ENCODE measurements at places on chromosomes 11 and 22.

DNA sequence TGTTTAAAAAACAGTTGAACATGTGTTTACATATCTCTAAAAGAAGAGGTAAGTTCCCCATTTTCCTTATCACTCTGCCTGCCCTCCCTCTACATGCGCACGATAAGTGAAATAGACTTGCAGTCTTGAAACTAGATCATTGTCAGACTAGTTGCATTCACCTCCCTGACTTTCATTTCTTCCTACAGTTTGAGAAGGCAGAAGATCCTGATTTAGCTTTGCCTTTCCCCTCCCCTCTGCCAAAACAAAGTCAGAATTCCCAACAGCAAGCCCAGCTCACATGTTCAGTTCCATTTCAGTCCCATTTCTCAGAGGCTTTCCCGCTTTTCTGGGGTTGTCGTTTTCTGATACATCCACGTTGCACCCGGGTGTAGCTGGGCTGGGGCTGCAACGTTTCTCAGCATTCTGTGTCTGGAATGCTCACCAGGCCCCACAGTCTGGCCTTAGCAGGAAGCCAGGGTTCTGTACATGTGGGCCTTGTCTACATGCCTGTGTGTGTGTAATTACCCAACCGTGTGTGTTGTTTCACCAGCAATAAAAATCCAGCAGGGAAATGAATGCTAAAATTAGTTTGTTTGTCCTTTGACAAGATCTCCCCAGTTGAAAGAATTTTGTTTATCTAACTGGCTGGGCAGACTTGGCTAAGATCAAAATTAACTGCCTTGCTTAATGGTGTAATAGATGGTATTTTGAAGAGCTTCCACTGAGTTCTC is 179.2 kb downstream of the DBX1 start:
- no peak for DNase-seq

- DNase-seq, result no peak
Measured at GRCh38 chr11:126853732-126854131, 146.8 kb downstream of the KIRREL3 start.

- no peak for DNase-seq
Measured at GRCh38 chr11:72821221-72821919, 7.2 kb downstream of the ATG16L2 start.

GRCh38 chr11:2173150-2173693 is 1.6 kb upstream of the TH start:
- no peak for DNase-seq

- peak; percentile 42 for DNase-seq
Measured at GRCh38 chr11:108931168-108931567, 266.3 kb downstream of the DDX10 start.

DNA sequence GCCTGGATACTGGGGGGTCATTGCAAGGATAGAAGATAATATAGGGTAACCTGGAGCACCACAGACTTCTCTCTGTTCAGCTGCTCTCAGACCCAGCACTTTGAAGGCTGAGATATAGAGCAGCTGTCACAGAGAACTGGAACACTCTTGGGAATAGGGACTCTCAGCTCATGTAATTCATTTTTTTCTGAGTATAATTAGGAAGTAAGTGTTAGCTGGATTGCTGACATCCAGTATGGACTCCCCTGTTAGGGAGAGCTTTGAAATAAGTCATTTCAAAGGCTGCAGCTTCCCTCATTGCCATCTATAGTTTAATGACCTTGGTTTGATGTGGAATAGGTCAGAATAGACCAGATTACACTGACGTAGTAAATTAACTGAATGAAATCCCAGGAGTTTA is 120.8 kb upstream of the POU2AF2 start:
- DNase-seq, result no peak

DNA sequence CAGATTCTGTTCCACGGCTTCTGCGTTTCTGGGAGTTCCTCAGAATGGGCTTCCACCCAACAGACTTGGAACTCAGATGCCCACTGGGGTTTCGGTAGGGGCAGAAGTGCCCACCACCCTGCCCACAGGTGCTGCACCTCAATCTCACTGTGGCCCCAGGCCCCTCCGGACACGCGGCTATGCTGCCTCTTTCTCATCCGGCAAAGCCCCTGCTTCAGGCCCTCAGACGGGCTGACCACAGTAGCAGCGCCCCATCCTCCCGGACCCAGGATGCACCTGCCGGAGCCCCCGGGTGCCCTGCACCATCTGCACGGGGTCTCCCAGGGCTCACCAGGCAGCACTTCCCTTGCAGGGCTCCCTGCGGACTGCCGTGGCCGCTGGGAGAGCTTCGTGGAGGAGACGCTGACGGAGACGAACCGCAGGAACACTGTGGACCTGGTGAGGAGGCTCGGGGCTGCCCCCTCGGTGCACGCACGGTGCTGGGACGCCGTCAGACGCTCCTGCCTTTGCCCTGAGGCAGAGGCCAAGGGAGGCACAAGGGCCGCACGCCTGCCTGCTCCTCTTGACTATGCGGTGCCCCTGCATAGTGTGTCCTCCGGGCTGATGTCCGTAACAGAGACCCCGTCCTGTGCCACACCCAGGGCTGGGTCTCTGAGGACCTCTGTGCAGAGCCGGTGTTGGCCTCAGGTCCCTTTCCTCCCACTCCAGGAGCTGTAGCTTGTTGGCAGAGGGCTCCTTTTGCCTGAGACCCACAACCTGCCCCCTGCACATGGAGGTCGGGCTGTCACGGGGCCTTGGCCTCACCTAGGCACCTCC is 38.6 kb downstream of the SBF1 start:
- DNase-seq, result no peak

DNA sequence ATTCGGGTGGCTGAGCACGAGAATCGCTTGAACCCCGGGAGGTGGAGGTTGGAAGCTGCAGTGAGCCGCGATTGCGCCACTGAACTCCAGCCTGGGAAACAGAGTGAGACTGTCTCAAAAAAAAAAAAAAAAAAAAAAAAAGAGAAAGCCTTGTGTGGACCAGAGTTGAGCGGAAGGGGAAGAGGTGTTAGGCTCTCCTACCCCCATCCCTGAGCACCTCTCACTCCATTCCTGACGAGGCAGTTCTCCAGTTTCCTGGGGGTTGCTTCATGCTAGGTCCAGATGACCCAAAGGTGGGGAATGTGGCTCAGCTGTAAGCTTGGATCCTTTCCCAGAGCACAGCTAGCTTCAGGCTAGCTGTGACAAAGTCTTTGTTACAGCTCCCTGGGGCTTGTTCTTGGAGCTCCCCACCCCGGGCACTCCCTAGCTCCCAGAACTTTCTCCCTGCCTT is 8.8 kb upstream of the DNAL4 start:
- no peak for DNase-seq

DNA sequence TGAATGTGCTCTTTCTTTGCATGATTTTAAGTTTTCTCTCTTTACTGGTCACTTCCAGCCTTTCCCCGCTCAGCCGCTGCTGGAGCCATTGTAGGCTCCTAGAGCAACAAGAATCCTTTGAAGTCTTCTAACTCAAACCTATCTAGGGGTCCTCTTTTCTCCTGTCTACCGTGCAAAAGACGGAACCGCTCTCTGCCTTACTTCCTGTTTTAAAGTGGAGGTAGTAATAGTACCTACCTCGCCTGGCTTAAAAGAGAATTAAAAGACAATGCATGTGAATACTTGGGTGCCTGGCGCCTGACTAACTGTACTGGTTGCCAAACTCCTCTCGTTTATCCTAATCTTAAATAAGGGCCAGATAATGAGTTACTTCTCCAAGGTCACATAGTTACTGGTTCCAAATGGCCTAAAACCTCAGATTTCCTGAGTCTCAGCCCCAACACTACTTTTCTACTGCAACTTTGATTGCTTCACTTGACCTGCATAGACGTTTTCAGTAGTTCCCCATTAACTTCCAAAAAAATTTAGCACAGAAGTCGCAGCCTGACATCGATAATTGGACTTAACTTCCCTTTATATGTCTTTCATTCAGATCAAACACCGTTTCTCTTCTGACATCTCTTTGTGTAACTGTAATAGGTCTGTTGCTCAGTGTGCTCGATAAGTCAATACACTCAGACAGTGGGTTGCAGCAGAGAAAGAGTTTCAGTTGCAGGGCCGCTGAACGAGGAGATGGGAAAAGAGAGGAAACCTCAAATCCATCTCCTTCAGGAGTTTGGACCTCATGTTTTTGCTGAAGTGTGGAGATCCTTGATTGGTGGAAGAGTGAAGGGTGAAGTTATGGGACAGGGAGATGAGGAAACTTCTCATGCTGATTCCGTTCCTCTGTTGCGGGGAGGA is 891 bp downstream of the SAMM50 start:
- no peak for DNase-seq

GRCh38 chr11:58004664-58005063 is 19.0 kb upstream of the OR9Q1 start:
- DNase-seq, result no peak

- DNase-seq, result no peak
Measured at GRCh38 chr11:63490551-63491239, at the start of gene PLAAT5. Gene PLAAT5, minus strand, starts transcription at chr11:63491167. Its CDS starts 133 bp downstream, at chr11:63491034.

DNA sequence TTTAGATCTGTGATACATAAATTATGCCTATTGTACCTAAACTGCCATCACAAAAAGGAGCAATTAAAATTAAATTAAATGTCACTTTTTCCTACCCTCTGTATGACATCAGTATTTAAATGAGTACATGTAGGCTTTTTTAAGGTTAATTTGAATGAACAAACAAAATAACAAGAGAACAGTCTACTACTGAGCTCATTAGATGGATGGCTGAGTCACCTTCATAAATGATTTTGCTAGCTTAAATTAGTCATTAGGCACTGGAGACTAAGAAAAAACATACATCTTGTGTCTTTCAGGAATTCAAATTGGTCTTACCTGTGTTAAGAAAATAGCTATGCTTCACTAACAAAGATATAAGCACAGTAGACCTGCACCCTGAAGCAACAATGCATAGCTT is 153.6 kb downstream of the RCN1 start:
- DNase-seq, result no peak

- DNase-seq, result no peak
Measured at GRCh38 chr11:129277198-129277843, 85.2 kb upstream of the ARHGAP32 start.

GRCh38 chr11:12249590-12250260 is 127.6 kb upstream of the PARVA start:
- no peak for DNase-seq

DNA sequence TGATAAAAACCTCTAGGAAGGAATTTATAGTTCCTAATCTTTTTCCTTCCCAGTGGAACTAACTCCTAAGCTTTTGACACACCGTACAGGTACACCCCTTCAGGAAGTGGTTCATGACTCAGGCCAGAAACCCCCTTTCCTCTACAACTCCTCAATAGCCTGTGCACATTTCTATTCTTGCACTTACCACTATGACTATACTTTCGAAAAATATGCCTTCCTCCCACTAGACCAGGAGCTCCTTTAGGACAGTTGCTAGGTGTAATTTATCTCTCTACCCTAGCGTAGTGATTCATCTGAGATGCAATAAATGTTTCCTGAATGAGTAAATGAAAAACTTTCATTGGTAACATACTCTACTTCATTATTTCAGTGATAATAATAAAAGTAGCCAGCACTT is 14.5 kb downstream of the MAP6 start:
- no peak for DNase-seq

GRCh38 chr11:73475549-73476095 is 99.4 kb downstream of the RELT start:
- no peak for DNase-seq

DNA sequence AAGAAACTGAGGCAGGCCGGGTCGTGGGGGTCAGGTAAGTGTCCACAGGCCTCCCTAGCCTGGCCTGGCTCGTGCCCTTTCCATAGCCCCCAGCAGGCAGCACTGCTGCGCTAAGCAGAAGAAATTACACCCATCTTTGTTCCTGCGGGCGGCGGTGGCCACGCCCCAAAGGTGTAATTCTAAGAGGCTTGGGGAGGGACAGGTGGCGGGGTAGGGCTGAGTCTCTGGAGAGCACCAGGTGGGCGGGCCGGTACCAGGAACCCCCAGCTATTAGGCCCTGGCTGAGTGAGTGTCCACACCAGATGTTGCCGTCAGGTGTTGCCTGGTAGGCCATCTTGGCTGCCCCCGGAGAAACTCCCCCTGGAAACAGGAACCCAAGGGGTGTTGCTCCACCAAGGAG is 12.3 kb upstream of the ARAP1 start:
- no peak for DNase-seq

- no peak for DNase-seq
Measured at GRCh38 chr22:35411102-35411501, 11.2 kb downstream of the MCM5 start.

DNA sequence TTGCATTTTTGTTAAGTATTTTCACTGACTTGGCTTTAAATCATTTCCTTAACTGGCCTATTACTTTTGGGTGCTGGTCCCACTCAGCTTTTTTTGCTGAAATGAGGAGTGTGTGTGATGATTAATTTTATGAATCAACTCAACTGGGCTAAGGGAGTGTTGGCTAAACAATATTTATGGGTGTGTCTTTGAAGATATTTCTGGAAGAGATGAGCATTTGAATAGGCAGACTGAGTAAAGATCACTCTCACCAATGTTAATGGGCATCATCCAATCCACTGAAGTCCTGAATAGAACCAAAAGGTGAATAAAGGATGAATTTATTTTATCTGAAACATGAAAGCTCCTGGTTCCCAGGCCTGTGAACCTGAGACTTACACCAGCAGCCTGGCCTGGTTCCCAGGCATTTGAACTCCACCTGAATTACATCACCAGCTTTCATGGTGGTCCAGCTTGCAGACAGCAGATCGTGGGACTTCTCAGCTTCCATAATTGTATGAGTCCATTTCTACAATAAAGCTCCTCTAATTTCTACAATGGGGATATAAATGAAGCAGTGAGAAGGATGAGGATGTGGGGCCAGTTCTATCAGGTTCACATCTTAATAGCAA is 241.3 kb upstream of the ZC3H12C start:
- DNase-seq, result no peak

DNA sequence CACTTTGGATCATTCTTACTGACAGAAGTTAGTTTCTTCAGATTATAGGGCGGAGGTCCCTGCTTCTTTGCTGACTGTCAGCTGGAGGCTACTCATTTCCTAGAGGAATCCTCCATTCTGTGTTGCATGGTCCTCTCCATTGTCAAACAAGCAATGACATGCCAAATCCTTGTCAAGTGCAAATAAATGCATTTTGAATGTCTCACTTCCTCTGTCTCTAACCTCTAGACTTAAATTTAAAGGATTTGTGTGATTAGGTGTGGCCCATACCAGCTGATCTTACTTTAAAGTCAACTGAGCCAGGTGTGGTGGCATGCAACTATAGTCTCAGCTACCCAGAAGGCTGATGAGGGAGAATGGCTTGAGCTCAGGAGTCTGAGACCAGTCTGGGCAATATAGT is 458.4 kb upstream of the CCDC179 start:
- no peak for DNase-seq

DNA sequence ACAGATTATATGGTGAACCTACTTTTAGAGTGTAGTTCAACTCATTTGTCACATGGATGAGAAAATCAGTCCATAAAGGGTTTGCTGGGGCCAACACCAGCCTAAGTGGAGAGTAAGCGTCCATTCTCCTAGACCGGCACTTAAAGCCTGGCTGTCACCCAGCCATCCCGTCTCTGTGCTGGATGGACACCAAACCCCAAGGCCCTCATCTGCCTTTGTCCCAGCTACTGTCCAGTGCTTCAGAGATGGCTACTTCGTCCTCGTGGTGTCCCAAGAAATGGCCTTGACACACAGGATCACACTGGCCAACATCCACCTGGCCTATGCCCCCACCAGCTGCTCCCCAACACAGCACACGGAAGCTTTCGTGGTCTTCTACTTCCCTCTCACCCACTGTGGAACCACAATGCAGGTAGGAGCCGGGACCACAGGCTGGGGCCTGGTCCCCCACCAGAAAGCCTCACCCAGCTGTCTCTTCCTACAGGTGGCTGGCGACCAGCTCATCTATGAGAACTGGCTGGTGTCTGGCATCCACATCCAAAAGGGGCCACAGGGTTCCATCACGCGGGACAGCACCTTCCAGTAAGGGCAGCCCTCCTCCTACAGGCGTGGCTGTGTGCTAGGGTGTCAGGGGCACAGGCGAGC is 3.5 kb downstream of the ZP1 start:
- no peak for DNase-seq

Measured in putamen (tissue), 1 donor.